ENCODE measurements at places on chromosomes 5 and 9. TPM values are rescaled to one million over a fixed set of nuclear protein-coding genes. Genes with fewer than 3 reads are reported as not detected.

The RNF183 gene
- total RNA-seq = not detected

The HAVCR1 gene
- total RNA-seq = not detected

The KIF12 gene
- total RNA-seq = not detected

The MEIKIN gene
- not detected for total RNA-seq

The LCN6 gene
- total RNA-seq = not detected

GRCh38 chr9:123544007-123544827, 188.2 kb downstream of the CRB2 start:
- peak; percentile 51 for DNase-seq

DNA sequence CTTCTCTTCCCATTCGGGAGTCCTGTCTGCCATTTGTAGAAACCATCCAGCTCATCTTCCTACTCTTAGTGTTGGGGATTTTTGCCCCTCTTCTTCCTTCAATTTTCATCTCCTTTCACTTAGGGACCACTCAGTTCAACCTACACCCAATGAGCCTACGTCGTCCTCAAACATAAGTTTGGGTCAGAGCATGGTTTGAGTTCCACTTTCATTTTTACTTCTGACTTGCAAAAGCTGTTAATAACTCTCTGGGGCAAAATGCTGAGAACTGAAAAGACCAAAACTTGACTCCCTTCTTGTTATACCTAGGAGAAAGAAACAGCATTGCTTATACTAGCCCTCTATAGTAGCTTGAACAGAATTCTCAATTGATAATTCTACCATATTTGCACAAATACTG, 381.5 kb upstream of the MPDZ start:
- no peak for DNase-seq

Data from fibroblast of villous mesenchyme (primary cell).